ENCODE measurements at places on chromosomes 4 and X. TPM values are rescaled to one million over a fixed set of nuclear protein-coding genes. Genes with fewer than 3 reads are reported as not detected.

Gene PTTG2
- 1.9 TPM for total RNA-seq

Gene GIMD1
- not detected for total RNA-seq

Gene MAMLD1
- total RNA-seq: 7.0 TPM

Gene TRIM2
- total RNA-seq: 0.23 TPM

Measured in T-helper 2 cell treated with Interferon-gamma antibody and Interleukin-4, amounts not matched to agents 100 ng/mL and 5 ng/mL, for 36 hours (primary cell).